ENCODE measurements at places on chromosomes 1 and 21.

DNA sequence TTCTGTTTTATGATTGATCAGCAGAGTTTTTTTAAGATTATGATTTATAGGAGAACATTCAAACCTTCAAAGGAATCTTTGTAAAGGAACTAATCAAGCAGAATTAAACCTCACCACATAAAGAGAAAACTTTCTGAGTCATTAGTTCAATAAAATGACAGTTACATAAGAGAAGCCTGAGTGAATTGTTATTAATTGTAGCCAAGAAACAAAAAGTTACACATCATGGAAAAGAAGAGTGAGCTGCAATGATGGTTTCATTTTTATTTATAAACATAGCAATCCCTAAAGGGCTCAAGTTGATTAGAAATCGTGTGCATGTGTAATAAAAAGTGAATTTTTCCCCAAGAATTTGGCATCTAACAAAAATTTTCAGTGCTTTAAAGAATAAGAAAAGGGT is 731.4 kb downstream of the LTN1 start:
- no peak for DNase-seq

DNA sequence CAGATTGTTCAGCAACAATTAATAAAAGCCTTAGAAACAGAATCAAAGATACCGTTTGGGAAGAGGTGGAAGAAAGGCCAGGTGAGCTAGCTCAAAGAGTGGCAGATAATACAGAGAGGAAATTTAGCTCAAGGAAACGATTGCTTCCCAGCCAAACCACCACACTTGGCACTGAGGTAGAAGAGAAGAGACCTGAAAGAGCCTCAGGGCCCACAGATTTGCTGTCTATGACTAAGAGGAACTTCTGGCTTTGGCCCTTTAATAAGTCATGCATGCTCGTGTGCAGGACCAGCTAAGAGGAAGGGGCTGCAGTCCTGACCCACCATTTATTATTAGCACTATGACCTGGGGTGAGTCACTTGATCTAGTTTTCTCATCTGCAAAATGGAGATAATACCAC is 72.8 kb upstream of the BCL10 start:
- DNase-seq, result no peak

DNA sequence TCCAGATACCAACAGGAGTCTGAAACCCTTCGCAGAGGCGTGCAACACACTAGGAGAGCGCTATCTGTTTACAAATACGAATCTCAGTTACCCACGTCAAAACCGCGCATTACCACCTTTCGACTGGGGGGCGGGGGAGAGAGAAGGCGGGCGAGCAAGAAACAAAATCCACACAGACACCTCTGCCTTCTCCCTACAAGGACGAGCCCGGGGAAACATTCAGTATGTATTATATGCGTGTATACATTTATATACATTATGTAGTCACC is 722 bp downstream of the TUT4 start:
- DNase-seq, result no peak

DNA sequence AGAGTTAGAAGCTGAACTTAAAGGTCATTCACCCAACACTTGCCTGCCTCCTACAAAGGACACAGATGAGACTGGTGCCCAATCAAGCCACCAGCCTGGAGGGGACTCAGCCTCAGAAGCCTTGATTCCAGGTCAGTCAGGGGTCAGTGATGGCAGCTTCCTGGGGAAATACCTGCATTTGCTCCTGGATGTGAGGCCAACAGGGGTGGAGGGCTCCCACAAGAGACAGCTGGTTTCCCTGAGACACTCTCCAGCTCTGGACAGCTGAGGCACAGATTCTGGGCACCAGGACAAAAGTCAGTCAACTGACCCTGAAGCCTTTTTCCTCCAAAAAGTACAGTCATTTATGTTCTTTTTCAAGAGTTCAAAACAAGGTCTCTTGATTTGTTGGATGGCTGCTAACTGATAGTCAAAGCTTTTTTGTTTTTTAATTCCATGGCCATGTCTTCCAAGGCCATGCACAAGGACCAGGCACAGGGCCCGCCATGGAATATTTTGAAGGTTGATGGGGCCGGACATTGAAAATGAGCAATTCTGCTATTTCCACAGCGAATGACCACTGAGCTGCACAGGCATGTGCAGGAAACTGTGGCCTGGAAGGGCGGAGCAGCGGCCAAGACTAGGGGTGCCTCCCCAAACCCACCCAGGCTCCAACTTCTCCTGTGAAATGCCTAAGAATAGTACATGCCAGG is 1.8 kb downstream of the C2CD2 start:
- no peak for DNase-seq

GRCh38 chr1:44371206-44371605 is 16.1 kb upstream of the ERI3 start:
- no peak for DNase-seq

DNA sequence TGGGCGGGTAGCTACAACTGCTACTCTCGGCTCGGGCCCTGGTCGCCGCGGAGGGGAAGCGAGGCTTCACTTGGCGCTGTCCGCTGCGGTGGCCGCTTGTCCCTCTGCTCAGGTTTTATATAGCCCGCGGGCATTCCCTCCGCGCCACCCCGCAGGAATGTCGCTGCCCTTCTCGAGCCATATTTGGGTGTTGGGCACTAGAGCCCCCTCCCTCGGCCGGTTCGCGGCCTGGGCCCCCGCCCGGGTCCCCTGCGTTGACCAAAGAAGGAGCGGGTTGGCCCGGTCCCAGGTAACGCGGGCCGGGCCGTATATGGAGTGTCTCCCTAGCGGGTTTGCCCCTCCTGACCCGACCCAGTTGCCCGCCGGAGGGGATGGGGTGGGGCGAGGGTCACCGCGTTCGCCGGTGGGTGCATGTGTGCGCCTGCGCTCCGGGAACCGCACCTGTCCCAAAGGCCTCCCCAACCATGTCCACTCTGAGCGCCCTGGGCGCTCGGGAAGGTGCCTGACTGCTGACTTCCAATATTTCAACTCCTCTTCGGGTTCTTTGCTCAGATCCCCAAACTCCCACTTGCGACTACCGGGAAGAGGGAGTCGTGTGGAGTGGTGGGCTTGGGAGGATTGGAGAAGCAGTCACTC is at the start of gene ACTA1:
ACTA1 (minus strand) TSS at position 90 of the 636 bp plus-strand sequence. CDS start 979 bp downstream, outside the sequence.
- no peak for DNase-seq

DNA sequence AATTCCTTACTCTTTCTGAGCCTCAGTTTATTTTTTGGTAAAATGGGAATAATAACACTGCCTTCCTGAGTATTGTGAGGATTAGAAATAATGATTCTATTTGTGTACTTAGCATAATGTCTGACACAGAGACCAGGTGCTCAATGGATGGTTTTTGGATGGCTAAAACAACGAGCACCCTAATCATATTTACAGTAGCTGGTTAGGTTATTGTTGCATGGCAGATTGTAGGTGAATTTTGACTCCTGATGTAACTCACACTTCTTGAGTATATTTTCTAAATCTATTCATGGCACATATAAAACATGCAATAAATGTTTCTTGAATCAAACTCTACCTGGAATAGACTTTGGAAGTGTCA is 11.9 kb upstream of the DUSP10 start:
- DNase-seq, result no peak

DNA sequence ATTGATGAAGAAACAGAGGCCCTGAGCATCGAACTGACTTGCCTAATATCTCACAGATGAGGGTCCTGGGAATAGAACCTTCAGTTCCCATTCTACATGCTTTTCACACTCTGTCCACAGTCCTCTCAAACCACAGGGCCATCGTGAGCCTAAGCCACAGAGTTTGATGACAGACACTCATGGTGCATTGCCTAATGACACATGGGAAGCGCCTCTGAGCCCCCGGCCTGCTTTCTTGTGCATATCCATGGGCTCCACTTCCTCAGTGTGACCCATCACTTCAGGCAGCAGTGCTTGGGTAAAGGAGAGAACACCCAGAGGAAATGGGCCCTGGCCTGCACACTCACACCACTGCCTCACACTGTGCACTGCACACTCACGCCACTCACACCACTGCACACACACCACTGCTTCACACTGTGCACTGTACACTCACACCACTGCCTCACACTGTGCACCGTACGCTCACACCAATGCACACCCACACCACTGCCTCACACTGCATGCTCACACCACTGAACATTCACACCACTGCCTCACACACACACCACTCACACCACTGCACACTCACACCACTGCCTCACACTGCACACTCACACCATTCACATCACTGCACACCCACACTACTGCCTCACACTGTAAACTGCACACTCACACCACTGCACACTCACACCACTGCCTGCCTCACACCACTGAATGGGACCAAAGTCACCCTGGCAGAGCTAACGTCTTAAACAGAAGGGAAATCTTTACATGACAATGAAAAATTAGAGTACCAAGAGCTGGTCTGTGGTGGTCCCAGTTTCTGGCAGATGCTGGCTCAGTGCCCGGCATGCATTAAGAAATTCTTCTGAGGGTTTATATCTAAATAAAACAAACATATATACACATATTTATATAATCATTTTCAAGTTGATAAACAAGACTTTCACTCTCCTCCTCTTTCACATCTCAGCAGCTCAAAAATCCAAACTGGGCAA is 53.0 kb downstream of the KANK4 start:
- DNase-seq, result no peak

- no peak for DNase-seq
Measured at GRCh38 chr1:60959701-60960100, 122.7 kb upstream of the NFIA start.

DNA sequence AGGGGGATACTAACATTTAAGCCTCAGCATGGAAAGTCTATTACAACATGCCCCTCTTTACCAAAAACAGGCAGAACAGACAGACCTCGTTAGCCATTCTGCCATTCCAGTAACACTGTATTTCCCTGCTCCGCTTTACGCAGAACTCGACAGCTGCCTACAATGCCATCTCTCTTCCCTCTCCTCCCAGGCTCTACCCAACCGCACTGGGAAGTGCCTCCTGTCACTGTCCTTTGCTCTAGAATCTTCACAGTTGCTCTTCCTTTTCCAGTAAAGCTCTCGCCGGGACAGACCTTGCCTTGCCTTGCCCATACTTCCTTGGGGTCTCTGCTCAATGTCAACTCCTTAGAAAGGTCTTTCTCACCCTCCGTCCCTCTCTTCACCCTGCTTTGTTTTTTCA is 22.8 kb downstream of the COA6 start:
- DNase-seq, result no peak

DNA sequence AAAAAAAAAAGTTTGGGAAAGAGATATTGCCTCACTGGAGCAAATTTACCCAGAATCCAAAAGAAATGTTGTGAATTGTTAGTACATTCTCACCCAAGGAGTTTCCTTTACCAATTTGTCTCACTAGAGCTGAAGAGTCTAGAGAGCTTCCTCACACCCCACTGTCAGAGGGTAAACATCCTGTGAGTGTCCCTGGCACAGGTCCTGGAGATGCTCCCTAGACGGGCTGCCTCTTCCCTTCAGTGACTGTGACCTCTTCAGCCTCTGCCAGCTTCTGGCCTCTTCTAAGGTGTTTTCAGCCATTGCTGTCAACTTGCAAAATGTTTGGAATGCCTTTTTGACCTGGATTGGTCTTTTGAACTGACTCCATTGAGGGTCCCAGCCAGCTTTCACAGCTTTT is 159.4 kb downstream of the DHRS3 start:
- DNase-seq, result no peak

DNA sequence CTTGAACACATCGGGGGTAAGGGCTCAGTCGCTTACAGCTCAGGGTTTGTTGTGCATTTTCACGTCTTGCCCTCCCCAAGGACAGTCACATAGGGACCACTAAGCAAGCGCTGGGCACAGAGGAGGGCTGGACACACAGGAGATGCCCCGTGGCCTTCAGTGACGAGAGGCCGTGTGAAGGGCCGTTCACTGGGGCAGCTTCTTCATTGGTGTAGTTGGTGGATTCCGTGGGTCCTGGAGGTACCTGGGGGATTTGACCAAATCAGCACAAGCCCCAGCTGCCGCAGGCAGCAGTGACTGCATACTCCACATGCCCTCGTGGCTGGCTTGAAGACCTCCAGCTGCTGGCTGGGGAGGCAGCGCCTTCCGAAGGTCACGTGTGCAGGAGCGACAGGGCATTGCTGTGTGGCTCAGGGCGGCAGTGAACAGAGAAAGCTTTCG is 100.8 kb upstream of the C1orf174 start:
- DNase-seq, result no peak

- DNase-seq, result no peak
Measured at GRCh38 chr1:214640431-214641213, 37.6 kb downstream of the CENPF start.

DNA sequence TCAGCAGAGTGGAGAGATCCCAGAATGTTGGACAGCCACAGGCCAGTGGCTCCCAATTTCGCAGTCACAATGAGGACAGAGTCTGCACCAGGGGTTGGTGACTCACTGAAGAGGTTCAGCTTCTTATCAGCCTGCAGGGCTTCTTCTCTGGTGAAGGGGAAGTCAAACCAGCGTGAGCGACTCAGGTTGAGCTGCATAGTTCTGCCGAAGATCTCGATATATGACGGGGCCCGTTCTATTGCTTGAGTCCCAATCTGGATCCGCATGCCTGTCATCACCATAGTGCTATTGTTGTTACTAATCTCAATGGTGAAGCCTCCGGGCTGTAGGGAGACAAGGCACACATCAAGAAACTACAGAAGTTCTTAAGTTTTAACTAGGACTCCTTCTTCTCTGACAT is 58.5 kb downstream of the UBR4 start:
- DNase-seq, result no peak

GRCh38 chr1:53644496-53644895 is 94.5 kb downstream of the GLIS1 start:
- DNase-seq, result no peak

DNA sequence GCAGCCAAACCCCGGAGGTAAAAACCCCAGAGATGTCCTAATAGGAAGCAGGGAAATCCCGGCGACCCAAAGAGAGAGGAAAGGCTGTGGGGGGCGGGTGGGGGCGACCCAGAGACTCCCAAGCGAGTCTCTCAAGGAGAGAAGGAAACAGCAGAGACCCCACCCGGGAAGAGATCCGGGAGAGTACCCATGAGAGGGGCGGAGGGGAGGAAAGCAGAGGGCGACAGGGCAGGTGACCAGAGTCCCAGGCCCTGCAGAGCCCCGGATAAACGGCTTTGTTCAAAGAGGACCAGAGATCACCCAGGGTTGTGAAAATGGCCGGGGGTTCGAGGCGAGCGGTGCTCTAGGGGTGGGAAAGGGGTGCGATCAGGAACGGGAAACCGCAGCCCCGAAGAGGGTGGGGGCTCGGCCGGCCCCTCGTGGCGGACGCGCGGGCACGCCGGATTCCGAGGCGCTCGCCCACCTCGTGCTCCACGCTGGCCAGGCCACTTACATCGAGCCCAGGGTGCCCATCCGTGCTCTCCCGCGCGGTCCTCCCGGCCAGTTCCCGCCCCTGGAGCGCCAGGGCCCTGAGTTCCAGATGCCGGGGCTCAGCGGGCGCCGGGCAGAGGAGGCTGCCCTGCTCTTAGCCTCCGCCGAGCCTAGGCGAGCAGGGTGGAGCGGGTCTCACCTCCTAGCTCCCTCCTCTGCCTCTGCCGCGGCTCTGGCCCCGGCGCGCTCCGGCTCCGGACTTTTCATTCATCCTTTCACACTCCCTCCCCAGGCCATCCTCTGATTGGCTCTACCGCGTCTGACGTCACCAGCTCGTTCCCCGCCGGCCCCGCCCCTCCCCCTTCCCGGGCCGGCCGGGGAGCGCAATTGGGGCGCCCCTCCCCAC is 52.3 kb downstream of the RHBG start:
- no peak for DNase-seq

Data from KG1 (cell line).